Aorta (tissue), 5 donors: ENCODE measurements at places on chromosomes 11 and 22.

- DNase-seq = no peak
Measured at GRCh38 chr11:8204025-8204424, 35.2 kb upstream of the RIC3 start.

DNA sequence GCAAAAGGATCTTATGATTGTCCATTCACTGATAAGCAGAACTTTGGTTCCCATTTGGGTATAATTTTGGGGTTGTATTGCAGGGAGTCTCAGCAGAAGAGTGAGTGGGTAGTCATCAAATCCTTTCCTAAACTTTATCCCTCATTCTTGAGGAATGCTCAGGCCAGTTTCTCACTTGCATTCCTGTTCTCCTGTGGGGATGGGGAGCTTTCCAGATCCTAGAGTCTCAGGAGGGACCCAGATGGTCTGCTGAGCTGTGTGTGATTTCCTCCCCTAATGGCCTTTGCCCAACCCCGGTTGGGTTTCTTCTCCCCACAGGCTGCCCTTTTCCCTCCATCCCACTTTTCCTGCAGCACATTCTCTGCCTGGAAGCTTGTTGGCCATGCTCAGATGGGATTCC, 79.9 kb downstream of the MIAT start:
- no peak for DNase-seq

GRCh38 chr11:73946798-73947458, 3.9 kb upstream of the DNAJB13 start:
- no peak for DNase-seq

GRCh38 chr22:40491990-40492631, 121.7 kb downstream of the SGSM3 start:
- DNase-seq = no peak

DNA sequence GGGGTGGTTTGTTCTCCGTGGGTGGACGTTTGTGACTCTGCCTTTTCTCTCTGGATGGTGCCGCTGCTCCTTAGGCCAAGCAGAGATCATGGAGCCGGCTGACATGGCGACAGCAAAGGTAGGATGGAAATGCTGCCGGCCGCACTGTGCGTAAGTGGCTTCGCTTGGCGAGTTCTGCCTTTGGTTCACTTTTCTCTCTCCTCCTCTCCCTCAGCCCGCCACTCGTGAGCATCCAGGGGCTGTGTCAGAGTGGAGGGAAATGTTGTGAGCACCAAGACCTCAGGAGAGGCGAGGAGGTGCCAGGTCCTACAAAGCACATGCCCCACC, 80.5 kb downstream of the GRAMD1B start:
- no peak for DNase-seq

GRCh38 chr11:119935349-119935925, 202.5 kb downstream of the TRIM29 start:
- no peak for DNase-seq

DNA sequence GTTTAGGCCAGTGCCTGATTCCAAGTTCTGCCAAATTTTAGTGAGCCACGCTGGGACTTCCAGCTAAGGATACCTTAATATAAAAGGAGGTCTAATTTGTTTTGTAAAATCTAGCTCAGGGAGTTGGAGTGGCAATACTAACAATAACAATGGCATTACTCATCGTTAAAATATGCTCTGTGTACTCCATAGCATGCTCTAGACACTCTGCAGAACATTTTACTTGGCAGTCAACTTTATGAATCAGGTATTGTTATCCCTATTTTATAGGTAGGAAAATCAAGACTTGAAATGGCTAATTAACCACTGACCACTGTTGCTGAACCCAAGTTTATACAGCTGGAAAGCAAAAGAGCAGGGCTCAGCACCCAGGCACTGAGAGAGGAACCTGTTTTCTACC, 485.0 kb upstream of the KIRREL3 start:
- no peak for DNase-seq

DNA sequence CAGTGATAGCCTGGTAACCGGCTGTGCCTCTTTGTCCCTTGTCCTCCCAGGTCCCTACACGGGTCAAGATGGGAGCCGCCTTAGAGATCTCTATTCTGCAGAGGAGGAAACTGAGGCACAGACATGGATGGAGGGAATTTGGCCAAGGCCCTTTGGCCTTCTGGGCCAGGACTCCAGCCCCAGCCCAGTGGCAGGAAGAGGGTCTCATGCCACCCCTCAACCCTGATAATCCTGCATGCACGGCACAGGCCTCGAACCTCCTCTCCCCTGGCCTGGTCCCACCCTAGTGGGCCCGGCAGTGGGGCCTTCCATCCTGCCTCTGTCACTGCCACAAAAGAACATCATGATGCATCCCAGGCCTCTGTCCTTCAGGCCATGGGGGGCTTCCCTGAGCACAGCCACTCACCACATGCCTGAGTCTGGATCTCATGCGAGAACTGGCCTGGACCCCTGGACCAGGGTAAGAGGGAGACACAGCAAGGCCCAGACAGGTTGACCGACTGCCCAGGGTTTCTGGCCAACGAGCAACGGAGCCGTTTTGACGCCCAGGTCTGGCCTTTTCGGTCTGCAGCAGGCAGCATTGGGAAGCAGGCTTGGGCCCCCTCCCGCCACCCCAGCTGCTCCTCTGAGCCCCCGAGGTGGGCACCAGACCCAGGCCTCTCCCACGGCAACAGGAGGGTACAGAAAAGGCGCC, 6.5 kb downstream of the LINC01488 start:
- DNase-seq = peak; percentile 40

- DNase-seq = no peak
Measured at GRCh38 chr11:69049490-69049867, 747 bp downstream of the TPCN2 start.

DNA sequence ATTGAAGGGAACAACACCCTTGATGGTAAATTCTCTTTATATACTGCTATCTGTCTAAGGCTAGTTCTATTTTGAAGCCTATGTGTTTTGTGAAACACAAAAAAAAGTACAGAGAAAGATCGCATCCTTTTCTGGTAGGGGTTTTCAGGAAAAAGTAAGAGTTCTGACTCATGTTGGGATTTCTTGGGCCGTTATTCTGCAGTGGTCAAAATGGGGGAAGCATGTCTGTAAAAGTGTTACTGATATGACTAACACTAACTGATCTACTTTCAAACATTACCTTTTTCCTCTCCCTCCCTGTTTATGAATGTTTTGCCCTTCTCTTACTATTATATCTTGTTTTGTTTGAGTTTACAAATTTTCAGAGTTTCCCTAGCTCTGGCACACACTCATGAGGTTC, 53.9 kb downstream of the CTNND1 start:
- DNase-seq = no peak

DNA sequence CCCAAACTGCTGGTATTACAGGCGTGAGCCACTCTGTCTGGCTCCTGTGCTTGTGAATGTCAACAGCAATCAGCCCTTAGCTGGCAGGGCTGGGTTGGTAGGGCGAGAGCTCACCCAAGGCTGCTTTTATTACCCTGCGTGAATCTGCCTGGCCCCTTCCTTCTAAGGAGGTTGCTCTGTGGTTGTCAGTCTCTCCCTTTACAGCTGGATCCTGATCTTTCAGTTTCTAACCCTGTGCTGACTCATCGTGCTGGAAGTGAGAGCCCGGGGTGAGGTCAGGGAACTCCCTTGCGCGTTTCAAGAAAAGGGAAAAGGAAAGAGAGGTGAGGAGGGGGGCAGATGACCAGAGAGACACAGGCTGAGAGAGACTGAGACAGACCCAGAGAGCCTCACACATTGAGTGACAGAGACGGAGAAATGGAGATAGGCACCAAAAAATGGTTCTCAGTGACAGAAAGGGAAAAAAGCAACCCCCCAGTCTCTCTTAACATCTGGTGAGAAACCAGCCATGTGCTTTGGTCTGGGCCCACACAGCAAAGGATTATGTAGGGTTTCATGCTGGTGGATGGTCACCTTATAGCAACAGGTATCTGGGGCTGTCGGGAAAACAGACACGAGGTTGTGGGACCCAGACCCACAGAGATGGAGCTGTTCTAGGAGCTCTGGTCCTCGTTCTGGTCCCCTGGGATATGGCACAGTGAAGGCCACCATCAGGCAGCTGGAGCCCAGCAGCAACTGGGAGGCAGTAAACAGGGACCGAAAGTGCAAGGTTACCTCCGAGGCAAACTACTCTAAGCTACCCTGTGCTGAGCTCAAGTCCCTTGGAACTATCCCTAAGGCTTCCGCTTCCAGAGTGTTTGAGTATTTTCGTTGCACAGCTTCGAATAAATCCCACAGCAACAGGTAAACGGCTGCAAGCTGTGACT, 2.5 kb downstream of the TCN2 start:
- no peak for DNase-seq

- no peak for DNase-seq
Measured at GRCh38 chr11:66318600-66318970, 1.7 kb upstream of the CD248 start.

- DNase-seq = no peak
Measured at GRCh38 chr22:24926849-24927579, 19.5 kb downstream of the LHFPL7 start.

DNA sequence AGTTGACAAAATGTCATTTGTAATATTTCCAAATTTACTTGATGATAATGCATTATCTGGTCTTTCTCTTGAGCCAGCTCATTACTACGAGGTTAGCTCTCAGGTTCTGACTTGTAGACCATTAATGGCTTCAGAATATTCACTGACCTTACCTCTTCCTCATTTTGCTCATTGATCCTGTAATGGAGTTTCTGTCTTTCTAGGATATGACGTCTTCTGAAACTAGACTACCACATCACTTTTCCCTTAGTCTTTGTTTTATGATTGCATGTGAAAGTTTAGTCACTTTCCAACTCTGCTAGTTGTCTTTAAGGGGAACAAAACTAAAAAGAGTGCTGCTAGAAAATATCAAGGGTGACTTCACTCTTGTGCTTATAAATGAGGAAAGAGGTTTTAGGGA, 697.6 kb downstream of the JRKL start:
- DNase-seq = no peak

GRCh38 chr11:11163669-11164333, 189.2 kb downstream of the CSNK2A3 start:
- DNase-seq = no peak

GRCh38 chr11:65960824-65961266, 689 bp upstream of the SART1 start:
- DNase-seq = no peak

GRCh38 chr11:40294349-40294735, 1165.1 kb downstream of the LRRC4C start:
- DNase-seq = no peak

- no peak for DNase-seq
Measured at GRCh38 chr11:35007277-35007676, 90.9 kb downstream of the PDHX start.

- DNase-seq = peak; percentile 67
Measured at GRCh38 chr11:117824571-117825537, at the start of gene FXYD2. Gene FXYD2 (minus strand): TSS chr11:117824744. CDS start chr11:117824678, 66 bp downstream.
